Stimulated activated CD8-positive, alpha-beta memory T cell treated with anti-CD3 and anti-CD28 coated beads, Interleukin-12 subunit alpha, Interleukin-12 subunit beta, amount 100 ng/mL, for 1 hour (primary cell): ENCODE measurements at places on chromosomes 12 and 14.

- DNase-seq: no peak
These were observed 90.7 kb downstream of the SINHCAF start for GRCh38 chr12:31234955-31235867.

DNA sequence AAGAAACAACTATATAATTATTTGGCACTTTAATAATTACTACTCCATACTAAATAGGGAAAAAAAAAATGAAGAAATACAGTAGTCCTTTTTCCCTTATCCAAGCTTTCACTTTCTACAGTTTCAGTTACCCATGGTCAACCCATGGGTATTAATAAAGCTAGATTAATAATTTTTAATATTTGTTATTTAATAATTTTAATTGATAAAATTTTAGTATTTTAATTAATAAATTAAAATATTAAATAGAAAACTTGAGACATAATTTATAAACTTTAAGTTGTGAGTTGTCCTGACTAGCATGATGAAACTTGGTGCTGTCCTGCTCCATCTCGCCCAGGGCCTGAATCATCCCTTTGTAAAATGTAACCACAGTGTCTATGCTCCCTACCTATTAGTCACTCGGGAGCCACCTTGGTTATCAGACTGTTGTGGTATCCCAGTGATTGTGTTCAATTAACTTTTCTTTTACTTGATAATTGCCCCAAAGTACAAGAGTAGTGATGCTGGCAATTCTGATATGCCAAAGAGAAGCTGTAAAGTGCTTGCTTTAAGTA is 71.8 kb downstream of the PAWR start:
- DNase-seq: no peak

- DNase-seq: no peak
These were observed 5.2 kb downstream of the KRAS start for GRCh38 chr12:25245491-25245890.

GRCh38 chr12:11130382-11130781 is 4.1 kb downstream of the TAS2R30 start:
- no peak for DNase-seq

DNA sequence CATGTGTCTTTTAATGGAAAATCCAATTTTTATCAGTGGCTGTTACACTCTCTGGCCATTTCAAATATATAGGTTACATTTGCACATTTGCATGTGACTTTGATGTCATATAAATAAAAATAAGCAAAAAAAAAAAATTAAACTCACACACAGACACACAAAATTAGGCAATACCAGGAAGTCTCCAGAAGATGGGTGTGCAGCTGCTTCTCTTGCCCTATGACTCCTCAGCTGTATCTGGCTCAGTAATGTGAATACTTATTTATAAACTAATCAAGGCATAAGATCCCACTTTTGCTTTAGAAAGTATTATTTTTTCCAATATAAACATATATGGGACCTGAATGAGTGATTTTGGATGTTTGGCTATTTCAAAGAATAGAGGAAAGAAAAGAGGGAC is 461.1 kb downstream of the LRIG3 start:
- DNase-seq: no peak

DNA sequence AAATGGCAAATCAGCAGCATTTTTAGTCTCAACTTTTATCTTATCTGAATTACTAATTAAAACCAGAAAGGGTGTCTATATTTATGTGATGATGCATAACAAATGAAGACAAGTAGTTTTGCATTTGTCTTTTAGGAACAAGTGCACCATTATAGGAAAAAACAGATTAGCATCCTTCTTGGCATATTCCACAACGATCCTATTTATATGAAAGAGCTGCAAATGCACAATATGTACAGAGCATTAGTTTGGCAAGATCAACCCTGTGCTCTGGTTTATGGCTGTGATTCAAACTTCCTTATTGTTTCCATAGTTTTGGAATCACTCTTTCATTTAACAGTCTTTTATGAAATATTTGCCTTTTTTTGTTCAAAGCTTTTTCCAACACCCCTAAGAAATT is 486.8 kb downstream of the KCNH5 start:
- DNase-seq: no peak

GRCh38 chr12:48956279-48957140 is 777 bp downstream of the ARF3 start:
- no peak for DNase-seq

- no peak for DNase-seq
These were observed 119.4 kb downstream of the SAMD4A start for GRCh38 chr14:54686219-54686870.
